ENCODE measurements at places on chromosomes 5 and 9. TPM values are rescaled to one million over a fixed set of nuclear protein-coding genes. Genes with fewer than 3 reads are reported as not detected.

DNA sequence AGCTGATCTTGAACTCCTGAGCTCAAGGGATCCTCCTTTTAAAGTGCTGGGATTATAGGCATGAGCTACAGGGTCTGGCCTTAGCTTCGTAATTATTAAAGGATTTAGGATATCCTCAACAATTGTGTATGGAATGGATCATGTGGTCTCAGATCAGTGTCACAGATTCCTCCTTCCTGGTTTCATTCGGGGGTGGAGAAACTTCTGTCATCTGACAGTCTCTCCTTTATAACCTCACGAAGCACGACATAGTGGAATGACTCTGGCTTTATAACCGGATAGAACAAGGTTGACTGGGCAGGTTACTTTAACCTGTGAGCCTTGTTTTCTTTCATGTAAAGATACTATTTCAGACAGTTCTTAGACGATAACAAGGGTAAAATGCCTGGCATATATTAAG lies 4.4 kb upstream of the GNG10 start:
- no peak for DNase-seq

DNA sequence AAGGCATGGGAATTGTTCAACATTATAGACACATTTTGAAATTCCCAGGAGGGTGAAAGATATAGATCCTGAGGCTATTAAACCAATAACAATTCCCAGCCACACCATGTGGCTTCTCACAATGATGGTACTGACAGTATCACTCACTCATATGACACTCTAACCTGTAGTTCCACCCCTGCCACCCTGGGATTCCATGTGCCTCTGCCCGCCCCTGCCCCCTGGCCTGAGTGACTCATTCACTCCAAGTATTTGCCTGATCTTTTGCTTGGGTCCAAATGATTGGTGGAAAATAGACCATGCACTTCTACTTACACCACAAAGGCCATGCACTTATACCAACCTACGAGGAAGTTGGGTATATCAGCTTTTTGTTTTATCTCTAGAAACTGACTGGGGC lies 305.2 kb upstream of the DAB2 start:
- no peak for DNase-seq

DNA sequence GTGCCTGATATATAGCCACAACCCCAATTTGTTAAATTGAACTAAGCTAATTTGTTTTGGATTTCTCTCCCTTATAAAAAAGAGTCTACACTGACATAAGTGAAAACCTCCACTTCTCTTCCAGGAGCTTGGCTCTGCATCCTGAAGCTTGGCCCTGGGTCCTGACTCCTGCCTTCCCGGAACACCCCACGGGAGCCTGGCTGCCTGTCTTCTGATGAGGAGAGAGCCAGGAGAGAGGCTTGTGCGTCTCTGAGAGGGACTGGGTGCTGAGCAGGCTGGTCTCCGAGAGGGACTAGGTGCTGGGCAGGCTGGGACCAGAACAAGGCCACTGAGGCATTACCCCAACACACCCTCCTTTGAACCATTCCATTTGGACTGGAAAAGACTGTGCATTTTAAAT lies 6.5 kb upstream of the PTGES start:
- DNase-seq: no peak

Gene MSX2
- not detected for total RNA-seq

Data from activated T-helper 2 cell treated with anti-CD3 and anti-CD28 coated beads, Interferon-gamma antibody, Interleukin-2, Interleukin-4, amounts not matched to agents 10 μg/mL and 5 μg/mL and 100 μg/mL, durations not matched to agents 14 hours and 24 hours and 36 hours (primary cell).